ENCODE measurements at places on chromosomes 5 and 9.

- DNase-seq: no peak
Observed at GRCh38 chr5:146682899-146683532, 167.0 kb upstream of the GPR151 start.

DNA sequence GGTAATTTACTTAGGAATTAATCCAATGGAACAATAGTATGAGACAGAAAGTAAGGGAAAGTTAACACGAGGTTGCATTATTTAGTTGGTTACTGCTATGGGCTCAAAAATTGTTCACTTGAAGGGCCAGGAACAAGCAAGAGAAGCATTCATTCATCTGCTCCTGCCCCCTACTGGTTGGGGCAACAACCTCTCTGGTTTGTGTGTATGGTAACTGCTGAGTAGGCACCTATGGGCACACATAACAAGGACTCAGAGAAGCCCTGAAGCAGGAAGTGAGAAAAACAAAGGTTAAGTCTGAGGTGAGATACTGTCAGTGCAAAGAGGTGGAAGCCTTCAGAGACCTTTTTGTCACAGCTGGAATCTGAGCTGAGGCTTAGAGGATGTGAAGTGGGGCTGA lies 34.4 kb upstream of the RANBP6 start:
- peak; percentile 22 for DNase-seq

DNA sequence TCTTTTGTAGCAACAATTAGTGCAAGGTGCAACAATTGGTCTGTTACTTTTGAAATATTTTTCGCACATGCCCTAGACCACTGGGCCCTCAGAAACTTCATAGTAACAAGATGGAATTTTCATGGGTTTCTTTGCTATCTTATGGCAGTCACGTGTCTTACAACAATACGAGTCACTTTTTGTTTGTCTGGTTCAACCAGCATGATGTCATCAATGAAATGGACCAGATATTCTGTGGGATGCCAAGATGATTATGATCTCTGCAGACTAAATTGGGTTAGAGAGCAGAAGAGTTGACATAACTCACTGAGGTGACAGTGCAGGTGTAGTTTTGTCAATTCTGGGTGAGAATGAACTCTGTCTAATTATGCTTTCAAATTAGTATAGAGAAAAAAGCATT lies 239.6 kb upstream of the RIOK2 start:
- DNase-seq: no peak

- DNase-seq: peak; percentile 56
Observed at GRCh38 chr5:132225165-132226032, 2.3 kb downstream of the P4HA2 start.

DNA sequence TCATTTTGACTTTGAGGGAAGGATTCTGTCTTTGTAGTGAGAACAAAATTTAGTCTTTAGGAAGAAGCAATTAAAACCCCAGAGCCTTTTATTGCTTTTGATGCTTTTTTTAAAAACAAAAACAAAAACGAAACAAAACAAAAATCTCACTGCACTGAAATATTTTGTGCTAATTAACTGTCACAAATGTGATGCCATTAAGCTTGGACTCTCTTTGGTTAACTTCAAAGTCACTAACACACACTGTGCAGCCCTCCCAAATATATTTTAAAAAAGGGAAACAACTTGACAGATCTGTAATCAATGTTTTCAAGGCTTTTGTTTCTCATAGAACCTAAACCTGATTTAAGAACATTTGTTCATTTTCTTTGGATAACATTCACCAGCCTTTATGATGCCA lies 290.7 kb downstream of the MAST4 start:
- no peak for DNase-seq

Measured in foreskin melanocyte (primary cell).